ENCODE measurements at places on chromosomes 11 and 22. TPM values are rescaled to one million over a fixed set of nuclear protein-coding genes. Genes with fewer than 3 reads are reported as not detected.

GRCh38 chr11:10051868-10052586, 242.0 kb downstream of the SBF2 start:
- no peak overlapping the region for H3K4me3 ChIP-seq
- H3K27me3 ChIP-seq: no peaks in the 10 kb centered on the region
- H3K36me3 ChIP-seq: no peaks in the 10 kb centered on the region
- H3K27ac ChIP-seq: no peak overlapping the region
- DNase-seq: no peak

DNA sequence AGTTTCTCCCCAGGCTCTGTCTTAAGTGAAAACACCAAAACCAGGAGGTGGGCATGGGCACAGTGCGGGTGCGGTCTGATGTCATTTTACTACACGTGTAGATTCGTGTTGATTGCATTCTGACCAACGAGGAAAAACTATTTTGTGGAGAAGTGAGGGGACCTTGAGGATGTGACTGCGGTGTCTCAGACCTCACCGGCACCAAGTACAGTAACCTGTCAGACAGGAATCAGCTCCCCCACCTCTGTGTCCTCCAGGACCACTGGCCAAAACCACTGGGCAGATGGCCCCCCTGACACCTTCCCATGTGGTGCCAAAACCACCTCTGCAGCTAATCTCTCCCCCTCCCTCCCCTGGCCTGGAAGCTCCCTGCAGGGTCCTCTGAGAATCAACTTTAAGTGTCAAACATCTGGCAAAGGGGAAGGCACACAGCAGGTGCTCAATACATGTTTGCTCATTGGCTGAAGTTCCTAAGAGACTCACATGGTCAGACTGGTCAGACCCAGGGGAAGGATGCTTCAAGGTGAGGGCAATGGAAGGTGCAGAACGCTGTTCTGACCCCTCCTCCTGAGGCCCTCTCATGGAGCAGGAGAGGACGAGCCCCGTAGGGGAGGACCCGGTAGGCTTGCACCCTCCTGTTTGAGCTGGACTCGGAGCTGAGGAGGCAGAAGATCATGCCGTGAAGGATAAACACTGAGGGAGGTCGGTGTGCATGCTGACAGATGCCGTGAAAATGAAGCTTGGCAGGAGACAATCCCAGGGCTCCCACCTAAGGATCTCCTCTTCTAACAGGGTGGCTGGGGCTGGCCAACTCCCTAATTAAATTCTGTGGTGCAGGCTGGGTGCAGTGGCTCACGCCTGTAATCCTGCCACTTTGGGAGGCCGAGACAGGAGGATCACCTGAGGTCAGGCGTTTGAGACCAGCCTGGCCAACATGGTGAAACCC, 129.9 kb downstream of the MPPED1 start:
- DNase-seq: no peak
- no peak overlapping the region for H3K4me3 ChIP-seq
- no peaks in the 10 kb centered on the region for H3K27me3 ChIP-seq
- no peaks in the 10 kb centered on the region for H3K36me3 ChIP-seq

DNA sequence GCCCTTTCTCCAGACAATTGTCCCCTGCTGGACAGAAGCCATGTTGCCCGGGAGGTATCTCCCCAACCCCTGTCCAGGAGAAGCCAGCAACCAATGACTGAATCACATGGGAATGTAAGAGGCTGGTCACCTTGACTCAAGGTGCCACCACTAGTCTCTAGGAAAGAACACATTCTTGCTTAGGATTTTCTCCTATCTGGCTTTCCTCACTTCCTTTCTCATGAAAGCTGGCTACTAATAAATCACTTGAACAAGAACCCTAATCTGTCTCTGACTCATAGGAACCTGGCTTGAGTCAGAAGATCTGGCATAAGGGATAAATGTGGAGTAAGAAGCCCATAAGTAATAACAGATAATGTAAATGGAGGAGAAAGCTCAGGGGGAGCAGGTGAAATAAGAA, 101.4 kb upstream of the C11orf87 start:
- no peaks in the 10 kb centered on the region for H3K4me1 ChIP-seq
- no peak overlapping the region for H3K27ac ChIP-seq
- DNase-seq: no peak

Gene SLC1A2
- total RNA-seq: not detected

Gene MRGPRE
- total RNA-seq: not detected
